GM18507 (cell line): ENCODE measurements at places on chromosomes 4 and X.

DNA sequence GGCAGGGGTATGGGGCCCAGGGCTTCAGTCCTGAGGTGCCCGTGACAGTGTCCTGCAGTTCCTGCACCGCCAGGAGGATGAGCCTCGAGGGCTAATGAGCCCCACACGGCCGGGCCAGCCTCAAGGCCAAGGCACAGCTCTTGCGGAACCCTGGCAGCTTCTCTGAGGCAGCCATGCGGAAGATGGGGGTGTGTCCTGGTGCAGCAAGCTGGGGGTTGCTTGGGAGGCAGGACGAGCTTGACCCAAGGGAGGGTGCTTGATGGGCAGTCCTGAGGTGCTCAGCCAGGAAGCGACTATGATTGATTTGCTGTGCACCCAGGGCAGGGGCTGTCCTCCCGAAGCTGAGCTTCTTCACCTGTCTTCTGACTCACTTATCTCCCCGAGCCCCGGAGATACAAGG lies 9.1 kb upstream of the FGFR3 start:
- no peak for DNase-seq

GRCh38 chr4:25330905-25331808 lies 18.6 kb downstream of the ZCCHC4 start:
- no peak for DNase-seq

GRCh38 chrX:150587585-150588503 lies 19.4 kb downstream of the MTM1 start:
- DNase-seq: no peak

DNA sequence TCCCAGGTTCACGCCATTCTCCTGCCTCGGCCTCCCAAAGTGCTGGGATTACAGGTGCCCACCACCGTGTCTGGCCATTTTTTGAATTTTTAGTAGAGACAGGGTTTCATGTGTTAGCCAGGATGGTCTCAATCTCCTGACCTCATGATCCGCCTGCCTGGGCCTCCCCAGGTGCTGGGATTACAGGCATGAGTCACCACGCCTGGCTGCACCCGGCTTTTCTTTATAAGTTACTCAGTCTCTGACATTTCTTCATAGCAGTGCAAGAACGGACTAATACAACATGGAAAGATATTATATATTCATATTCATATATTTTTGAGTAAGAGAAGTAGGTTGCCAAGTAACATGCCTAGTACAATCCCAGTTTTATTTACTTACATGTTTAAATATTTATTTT lies 22.9 kb downstream of the SHROOM3 start:
- DNase-seq: no peak

- no peak for DNase-seq
Observed at GRCh38 chr4:123783151-123783790, 386.7 kb downstream of the SPRY1 start.

DNA sequence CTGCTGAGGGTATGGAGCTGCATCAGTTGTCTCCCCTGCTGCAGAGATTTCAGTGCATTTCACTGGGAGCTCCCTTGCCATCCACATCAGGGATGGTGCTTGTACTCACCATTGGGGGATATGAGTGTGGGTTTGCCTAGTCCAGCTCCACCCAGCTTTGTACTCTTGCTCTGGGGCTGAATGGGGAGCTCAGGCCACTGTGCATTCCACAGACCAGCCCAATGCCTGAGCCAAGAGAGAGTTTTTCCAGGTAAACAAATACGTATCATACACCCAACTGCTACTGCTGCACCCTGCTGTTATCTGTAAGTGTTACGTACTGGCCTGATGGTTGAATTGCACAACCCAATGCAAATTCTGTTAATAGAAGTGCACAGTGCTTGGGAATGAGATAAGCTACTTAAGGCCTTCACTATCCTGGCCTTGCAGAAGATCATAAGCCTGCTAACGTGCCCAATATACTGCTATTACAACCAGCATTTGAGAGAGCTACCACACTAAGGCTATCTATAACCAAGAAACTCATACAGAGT lies 205.0 kb upstream of the DMD start:
- no peak for DNase-seq

GRCh38 chr4:153834901-153835300 lies 46.0 kb upstream of the SFRP2 start:
- no peak for DNase-seq

- DNase-seq: no peak
Observed at GRCh38 chrX:51376672-51377071, 44.0 kb downstream of the NUDT10 start.

DNA sequence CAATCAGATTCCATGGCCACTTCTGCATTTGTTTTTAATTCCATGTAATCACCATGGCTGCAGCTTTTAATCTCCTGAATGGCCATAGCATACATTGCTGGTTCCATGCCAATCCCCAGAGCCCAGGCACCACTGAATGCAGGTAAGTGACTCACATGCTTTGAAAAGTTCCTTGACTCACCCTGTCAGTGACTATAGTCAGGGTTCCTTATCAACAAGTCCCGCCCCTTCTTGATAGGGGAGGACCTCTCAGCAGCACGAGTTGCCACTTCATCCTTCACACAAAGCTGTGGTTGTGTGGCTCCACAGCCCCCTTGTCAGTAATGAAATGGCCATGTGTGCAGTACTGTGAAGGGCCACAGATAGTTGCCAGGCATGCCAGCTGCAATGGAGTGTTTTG lies 516.6 kb downstream of the PPARGC1A start:
- DNase-seq: no peak

DNA sequence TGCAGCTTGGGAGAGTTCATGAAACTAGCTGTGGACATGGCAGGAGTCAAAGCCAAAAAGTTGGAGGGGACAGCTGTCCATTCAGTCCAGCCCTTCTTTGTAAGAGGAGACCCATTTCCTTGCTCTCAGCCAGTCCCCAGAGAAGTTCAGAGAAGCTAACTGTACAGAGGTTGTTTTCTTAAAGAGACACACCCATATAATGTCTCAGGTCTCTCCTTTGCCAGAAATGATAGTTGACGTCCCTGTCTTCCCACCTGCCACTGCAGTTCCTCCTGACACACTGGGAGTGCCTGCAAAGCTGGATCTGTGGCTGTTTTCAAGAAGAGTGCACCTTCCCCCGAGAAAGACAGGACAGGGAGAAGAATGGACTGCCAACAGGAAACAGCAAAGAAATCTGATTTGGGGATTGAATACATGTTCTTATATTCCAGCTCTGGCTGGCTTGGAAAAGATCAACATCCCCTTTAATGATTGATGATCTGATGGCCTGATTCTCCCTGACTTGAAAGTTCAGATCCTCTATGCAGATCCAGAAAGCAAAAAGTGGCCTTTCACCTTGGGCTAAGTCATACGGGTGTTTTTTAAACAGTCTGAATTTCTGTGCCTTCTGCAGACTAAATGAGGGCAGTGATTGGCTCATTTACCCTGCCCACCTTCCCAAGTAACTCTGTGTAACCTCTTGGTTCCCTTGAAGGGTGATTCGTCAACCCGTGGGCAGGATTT lies 87.2 kb downstream of the MAOA start:
- no peak for DNase-seq

- no peak for DNase-seq
Observed at GRCh38 chr4:78754872-78755271, 21.3 kb upstream of the BMP2K start.

GRCh38 chrX:54288968-54289367 lies 68.9 kb downstream of the WNK3 start:
- no peak for DNase-seq

DNA sequence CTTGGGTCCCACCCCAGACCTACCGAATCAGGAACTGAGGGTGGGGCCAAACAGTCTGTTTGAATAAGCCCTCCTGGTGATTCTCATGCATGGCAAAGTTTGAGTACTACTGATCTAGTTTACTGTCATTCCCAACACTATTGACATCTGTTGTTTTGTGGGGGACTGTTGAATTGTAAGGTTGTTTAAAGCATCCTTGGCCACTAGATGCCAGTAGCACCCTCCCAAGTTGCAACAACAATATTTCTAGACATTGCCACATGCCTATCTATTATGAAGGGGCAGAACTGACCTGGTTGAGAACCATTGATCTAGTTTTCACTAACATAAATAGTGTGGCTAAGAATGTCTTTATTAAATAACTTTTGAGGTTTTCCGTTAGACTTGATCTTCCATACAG lies 15.1 kb downstream of the TAF9B start:
- DNase-seq: no peak

GRCh38 chr4:1973218-1973617 lies 35.6 kb downstream of the NELFA start:
- no peak for DNase-seq

GRCh38 chr4:87734084-87734483 lies 65.3 kb upstream of the IBSP start:
- DNase-seq: no peak

GRCh38 chrX:42680666-42681065 lies 97.3 kb downstream of the PPP1R2C start:
- no peak for DNase-seq

DNA sequence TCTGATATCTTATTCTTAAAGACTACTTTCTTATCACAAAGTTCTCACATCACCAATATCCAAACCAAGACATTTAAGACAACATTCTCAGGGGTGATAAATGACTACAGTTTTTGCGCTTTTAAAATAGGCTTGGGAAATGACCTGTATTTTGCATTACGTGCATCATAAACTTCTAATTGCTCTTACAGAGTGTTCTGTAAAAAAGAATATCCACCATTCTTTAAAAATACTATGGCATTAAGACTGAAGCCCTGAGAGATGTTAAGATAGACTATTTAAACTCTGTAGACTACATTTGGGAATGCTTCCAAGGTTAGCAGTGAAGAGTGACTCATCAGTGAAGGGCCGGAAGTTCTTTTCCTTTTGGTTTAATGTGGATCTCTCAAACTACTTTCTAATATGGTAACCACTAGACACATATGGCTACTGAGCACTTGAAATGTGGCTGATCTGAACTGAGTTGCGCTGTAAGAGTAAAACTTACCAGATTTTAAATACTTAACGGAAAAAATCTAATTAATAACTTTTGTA lies 518.8 kb upstream of the FTHL17 start:
- DNase-seq: no peak

GRCh38 chr4:166882221-166882620 lies 352.1 kb downstream of the SPOCK3 start:
- no peak for DNase-seq

GRCh38 chr4:109676886-109677285 lies 26.4 kb downstream of the CASP6 start:
- no peak for DNase-seq

DNA sequence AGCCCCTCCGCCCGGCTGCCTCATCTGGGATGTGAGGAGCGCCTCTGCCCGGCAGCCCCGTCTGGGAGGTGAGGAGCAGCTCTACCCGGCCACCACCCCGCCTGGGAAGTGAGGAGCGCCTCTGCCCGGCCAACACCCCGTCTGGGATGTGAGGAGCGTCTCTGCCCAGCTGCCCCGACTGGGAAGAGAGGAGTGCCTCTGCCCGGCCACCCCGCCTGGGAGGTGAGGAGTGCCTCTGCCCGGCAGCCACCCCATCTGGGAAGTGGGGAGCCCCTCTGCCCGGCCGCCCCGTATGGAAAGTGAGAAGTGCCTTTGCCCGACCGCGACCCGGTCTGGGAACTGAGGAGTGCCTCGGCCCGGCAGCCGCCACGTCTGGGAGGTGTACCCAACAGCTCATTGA lies 74.3 kb upstream of the TNIP3 start:
- DNase-seq: no peak

DNA sequence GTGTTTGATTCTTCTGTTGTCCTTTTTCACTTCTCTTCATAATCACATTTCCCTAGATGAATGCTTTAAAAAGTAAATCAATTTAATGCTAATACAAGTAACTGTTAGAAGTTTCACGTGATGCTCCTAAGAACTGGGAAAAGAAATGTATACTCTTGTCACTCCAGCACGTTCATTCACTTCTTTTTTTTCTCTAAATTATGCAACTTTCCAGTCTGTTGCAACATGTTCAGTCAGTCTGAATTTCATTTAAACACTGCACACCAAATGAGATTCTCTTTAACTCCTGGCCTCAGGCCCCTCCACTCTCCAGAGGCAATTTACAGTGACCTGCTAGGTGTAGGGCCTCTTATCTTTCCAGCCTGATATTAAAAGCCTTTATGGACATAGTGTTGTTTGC lies 321.9 kb downstream of the HS3ST1 start:
- no peak for DNase-seq

- no peak for DNase-seq
Observed at GRCh38 chr4:112726041-112726440, 89.1 kb downstream of the LARP7 start.

GRCh38 chr4:532588-533317 lies 33.7 kb downstream of the PIGG start:
- DNase-seq: no peak

DNA sequence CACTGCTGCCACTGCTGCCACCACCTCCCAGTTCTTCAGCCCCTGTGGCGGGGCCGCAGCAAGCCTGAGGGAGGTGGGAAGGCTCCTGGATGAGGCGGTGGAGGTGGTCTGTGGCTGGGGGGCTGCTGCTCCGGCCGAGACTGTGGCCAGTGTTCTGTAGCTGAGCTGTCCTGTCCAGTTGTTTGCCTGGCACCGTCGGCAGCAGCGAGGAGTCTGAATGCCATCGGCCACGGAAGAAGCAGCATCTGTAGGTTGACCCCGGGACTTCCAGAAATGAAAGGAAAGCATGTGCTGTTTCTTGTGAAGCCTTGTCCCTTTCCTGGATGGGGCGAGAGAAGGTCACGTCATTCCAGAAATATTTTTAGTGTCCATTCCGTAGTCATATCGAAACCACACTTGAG lies 3.3 kb downstream of the C4orf54 start:
- no peak for DNase-seq
